Right renal cortex interstitium (tissue), 3 donors: ENCODE measurements at places on chromosomes 7 and 10. TPM values are rescaled to one million over a fixed set of nuclear protein-coding genes. Genes with fewer than 3 reads are reported as not detected.

HMX3 gene
- not detected for polyA plus RNA-seq

ERLIN1 gene
- polyA plus RNA-seq = 61.6 TPM

GSDME gene
- polyA plus RNA-seq = 14.7 TPM

GPRIN2 gene
- 3.2 TPM for polyA plus RNA-seq

TEX36 gene
- polyA plus RNA-seq = not detected

ARID5B gene
- 56.9 TPM for polyA plus RNA-seq

SHH gene
- polyA plus RNA-seq = 3.1 TPM

VGF gene
- 0.08 TPM for polyA plus RNA-seq

TNPO3 gene
- 47.5 TPM for polyA plus RNA-seq

PPP1R9A gene
- 31.3 TPM for polyA plus RNA-seq

TLL2 gene
- 0.75 TPM for polyA plus RNA-seq
